Hepatocyte (in vitro differentiated cells): ENCODE measurements at places on chromosomes 4 and X. TPM values are rescaled to one million over a fixed set of nuclear protein-coding genes. Genes with fewer than 3 reads are reported as not detected.

GRCh38 chr4:188417181-188417580 is 277.9 kb downstream of the TRIML1 start:
- H3K4me1 ChIP-seq, result no peaks in the 10 kb centered on the region
- no peak overlapping the region for H3K27ac ChIP-seq
- no peaks in the 10 kb centered on the region for H3K36me3 ChIP-seq
- no peaks in the 10 kb centered on the region for H3K27me3 ChIP-seq
- no peak overlapping the region for H3K4me3 ChIP-seq

The LGI2 gene
- total RNA-seq, result 0.60 and 3.6 TPM in 2 replicates

The JADE3 gene
- total RNA-seq, result 17.3 and 18.6 TPM in 2 replicates

The NHSL2 gene
- 1.3 and 2.3 TPM in 2 replicates for total RNA-seq

The FAM120C gene
- 2.3 and 2.6 TPM in 2 replicates for total RNA-seq
